ENCODE measurements at places on chromosomes 5 and 9.

- DNase-seq = no peak
Measured at GRCh38 chr5:124773315-124774311, 27.2 kb upstream of the ZNF608 start.

GRCh38 chr5:4737868-4738267 is 402.3 kb upstream of the ADAMTS16 start:
- DNase-seq = no peak

DNA sequence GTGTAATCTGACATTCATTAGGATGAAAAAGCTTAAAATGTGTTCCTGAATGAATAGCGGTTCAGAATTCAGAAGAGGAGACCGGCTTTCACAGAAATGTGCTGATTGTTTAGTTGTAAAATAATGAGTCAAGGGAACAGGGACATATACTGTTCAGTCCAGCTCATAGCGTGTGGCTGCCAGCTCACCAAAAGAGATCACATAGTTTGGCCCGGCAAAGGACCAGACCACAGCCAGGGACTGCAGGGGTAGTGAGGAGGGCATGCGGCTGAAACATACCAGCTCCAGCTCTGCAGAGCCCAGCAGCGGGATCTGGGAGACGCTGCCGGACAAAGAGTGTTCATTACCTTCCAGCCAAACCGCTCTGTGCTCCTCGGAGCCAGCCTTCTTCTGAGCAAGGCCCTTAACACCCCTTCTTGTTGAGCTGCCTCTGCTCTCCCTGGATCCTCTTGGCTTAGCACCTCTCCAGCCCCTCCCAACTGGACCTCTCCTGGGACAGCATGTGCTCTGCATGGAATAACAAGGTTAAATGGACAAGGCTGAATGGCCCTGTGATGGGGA is 116.8 kb upstream of the CNTLN start:
- no peak for DNase-seq

DNA sequence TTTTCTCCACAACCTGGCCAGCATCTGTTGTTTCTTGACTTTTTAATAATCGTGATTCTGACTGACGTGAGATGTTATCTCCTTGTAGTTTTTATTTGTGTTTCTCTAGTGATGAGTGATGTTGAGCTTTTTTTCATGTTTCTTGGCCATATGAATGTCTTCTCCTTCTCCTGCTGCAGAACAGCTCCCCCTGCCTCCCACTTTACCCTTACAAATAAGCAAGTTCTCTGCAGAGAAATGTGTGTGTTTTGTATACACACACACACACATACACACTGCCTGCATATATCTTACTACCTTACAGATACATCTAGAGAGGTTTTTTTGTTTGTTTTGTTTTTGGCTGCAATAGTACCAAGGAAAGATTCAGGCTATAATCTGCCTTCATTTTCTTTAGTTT is 88.7 kb upstream of the PHF24 start:
- no peak for DNase-seq

GRCh38 chr5:142617416-142618129 is 68.3 kb downstream of the FGF1 start:
- no peak for DNase-seq

DNA sequence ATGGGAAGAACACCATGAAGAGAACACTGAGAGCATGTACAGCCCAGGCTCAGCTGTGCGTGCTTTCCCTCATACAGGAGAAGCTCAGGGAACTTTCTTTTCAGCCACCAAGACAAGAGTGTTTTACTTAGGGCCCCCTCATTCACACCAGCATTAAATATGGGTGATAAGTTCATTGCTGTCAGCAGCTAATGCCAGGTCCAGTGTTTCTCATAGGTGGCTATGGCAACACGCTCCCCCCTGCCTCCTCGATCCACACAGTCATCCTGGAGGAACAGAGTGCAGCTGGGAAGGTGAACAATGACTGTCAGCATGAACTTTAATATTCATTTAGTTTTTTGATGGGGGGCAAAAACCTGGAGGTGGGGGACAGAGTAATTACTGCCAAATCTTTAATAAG is 54.4 kb downstream of the TEX10 start:
- DNase-seq = no peak

DNA sequence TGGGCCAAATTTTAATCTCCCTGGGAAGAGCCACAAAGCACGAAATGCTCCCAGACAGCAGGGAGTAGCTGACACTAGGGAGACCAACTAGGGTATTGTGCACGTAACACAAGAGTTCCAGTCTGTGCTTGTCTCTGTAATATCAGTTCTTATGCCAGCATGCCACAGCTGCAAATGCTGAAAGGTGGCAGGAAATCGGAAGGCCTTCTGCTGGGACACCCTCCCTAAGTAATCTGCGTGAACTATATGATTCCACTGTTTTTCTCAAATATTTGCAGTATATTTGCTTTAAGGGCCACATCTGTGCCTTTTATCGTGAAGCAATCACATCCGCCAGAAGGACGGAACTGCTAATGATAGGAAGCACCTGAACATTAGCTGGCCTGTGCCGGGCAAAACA is 12.6 kb downstream of the VLDLR start:
- no peak for DNase-seq

GRCh38 chr9:131799177-131799823 is 59.4 kb upstream of the RAPGEF1 start:
- peak; percentile 30 for DNase-seq

All from stimulated activated CD8-positive, alpha-beta memory T cell treated with anti-CD3 and anti-CD28 coated beads, Interleukin-12 subunit alpha, Interleukin-12 subunit beta, amount 100 ng/mL, for 1 hour (primary cell).